ENCODE measurements at places on chromosomes 4 and X.

DNA sequence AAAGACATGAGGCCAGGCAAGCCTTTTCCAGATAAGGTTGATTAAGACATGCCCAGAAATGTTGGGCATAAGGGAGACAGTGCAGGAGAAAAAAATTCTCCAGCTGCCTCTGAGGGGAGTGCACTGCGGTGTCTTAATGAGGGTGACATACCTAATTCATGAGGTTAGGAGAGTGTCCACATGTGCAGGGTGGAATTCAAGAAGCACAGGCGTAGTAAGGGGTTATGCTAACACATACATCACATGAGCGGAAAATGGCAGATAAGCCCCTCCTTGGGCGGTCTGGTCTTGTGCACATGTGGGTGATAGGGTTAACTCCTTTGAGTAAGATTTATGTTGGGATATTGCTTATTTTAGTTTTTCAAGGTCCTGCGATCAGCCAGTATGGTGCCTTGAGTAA lies 122.4 kb downstream of the PHKA2 start:
- H3K27ac ChIP-seq, result no peak overlapping the region
- no peak overlapping the region for H3K4me3 ChIP-seq
- H3K27me3 ChIP-seq, result no peaks in the 10 kb centered on the region
- H3K36me3 ChIP-seq, result no peaks in the 10 kb centered on the region
- H3K4me1 ChIP-seq, result no peaks in the 10 kb centered on the region

GRCh38 chr4:91422011-91422410 lies 881.8 kb upstream of the GRID2 start:
- H3K27me3 ChIP-seq, result no peaks in the 10 kb centered on the region
- DNase-seq, result no peak
- no peaks in the 10 kb centered on the region for H3K4me1 ChIP-seq
- no peaks in the 10 kb centered on the region for H3K36me3 ChIP-seq
- H3K27ac ChIP-seq, result no peak overlapping the region
- H3K4me3 ChIP-seq, result no peak overlapping the region

DNA sequence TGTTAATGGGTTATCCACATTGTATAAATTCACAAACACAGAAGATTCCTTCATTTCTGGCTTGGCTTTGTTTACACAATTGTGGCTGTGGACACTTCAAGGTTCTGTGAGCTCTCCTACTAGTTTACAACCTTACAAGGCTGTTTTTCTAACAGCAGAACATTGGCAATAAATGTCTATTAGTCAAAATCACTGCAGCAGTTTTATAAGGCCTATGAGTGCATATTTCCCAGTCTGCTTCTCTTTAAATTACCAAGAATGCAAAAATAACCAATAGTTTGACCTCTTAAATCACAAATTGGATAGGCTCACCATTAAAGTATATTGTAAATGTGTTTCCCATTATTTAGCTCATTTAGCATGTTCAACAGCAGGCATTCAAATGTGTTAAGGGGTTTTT lies 239.2 kb downstream of the DKK2 start:
- no peak overlapping the region for H3K27ac ChIP-seq
- no peaks in the 10 kb centered on the region for H3K4me1 ChIP-seq
- H3K36me3 ChIP-seq, result no peaks in the 10 kb centered on the region
- no peaks in the 10 kb centered on the region for H3K27me3 ChIP-seq
- H3K4me3 ChIP-seq, result no peak overlapping the region

DNA sequence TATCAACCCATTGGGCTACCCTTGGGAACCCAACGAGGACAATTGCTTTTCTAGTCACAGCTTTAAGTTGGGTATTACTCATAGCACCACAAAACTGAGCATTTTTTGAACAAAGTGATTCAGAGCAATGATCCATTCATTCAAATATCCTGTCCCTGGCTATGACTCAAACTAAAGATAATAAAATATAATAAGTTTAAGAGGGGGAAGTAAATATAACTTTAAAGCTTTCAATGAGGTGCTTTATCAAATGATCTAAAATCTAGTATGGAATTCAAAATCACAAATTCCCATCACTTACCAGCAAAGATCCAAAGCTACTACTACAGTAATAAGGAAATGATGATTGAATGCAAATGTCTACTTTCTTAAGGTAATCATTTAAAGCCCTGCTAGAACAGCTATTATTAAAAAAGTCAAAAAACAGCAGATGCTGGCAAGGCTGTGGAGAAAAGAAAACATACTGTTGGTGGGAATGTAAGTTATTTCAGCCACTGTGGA lies 39.8 kb upstream of the S100G start:
- no peaks in the 10 kb centered on the region for H3K36me3 ChIP-seq
- H3K27ac ChIP-seq, result no peak overlapping the region
- H3K4me3 ChIP-seq, result no peak overlapping the region
- no peaks in the 10 kb centered on the region for H3K27me3 ChIP-seq
- no peak for DNase-seq
- H3K4me1 ChIP-seq, result no peaks in the 10 kb centered on the region

DNA sequence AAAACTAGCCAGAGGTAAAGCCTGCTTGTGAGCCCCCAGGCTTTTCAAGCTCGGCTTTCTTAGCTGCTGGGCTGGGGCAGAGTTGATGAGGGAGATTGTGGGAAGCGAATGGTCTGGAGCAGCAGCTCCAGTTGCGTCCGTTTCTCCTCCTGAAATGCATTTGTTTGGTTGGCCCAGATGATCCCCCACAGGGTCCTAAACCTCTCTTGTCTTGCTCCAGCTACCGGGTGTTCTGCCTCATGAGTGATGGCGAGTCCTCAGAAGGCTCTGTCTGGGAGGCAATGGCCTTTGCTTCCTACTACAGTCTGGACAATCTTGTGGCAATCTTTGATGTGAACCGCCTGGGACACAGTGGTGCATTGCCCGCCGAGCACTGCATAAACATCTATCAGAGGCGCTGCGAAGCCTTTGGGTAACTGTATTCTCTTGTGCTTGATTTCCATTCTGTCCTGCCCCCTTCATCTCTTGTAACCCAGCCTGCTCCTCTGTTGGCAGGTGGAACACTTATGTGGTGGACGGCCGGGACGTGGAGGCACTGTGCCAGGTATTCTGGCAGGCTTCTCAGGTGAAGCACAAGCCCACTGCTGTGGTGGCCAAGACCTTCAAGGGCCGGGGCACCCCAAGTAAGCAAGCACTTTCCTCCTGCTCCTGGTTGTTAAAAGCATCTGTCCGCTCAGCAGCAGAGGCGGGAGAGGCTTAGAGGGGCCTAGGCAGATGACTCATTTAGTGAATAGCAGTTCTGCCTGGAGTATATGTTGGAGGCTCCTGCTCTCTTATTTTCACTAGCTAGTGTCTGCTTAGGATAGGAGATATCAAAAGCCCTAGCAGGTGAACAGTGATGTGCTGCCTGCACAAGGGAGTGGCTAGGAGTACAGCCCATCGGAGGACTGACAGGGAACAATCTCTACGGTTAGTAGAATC lies 15.3 kb downstream of the TKTL1 start:
- no peak for DNase-seq
- H3K4me3 ChIP-seq, result no peak overlapping the region
- H3K27ac ChIP-seq, result no peak overlapping the region
- H3K27me3 ChIP-seq, result no peaks in the 10 kb centered on the region

- H3K27me3 ChIP-seq, result no peaks in the 10 kb centered on the region
- H3K4me3 ChIP-seq, result no peak overlapping the region
- peak; percentile 94 for DNase-seq
- H3K4me1 ChIP-seq, result peaks cover 28% of the 10 kb centered on the region
Measured at GRCh38 chr4:26267087-26267486, 53.7 kb upstream of the RBPJ start.

- H3K27ac ChIP-seq, result no peak overlapping the region
- no peaks in the 10 kb centered on the region for H3K27me3 ChIP-seq
- H3K4me1 ChIP-seq, result peaks cover 28% of the 10 kb centered on the region
- no peak for DNase-seq
- no peak overlapping the region for H3K4me3 ChIP-seq
- H3K36me3 ChIP-seq, result no peaks in the 10 kb centered on the region
Measured at GRCh38 chr4:16670727-16671126, 227.7 kb downstream of the LDB2 start.

DNA sequence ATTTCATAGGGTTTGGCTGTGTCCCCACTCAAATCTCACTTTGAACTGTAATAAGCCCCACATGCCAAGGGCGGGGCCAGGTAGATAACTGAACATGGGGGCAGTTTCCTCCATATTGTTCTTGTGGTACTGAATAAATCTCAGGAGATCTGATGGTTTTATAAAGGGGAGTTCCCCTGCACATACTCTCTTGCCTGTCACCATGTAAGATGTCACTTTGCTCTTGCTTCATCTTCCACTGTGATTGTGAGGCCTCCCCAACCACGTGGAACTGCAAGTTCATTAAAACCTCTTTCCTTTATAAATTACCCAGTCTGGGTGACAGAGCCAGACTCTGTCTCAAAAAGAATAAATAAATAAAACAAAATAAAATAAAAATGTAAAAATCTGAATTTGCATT lies 95.9 kb downstream of the PDS5A start:
- H3K36me3 ChIP-seq, result peaks cover 8% of the 10 kb centered on the region
- H3K27me3 ChIP-seq, result no peaks in the 10 kb centered on the region
- no peak overlapping the region for H3K27ac ChIP-seq
- no peak overlapping the region for H3K4me3 ChIP-seq
